Amniotic stem cell (primary cell): ENCODE measurements at places on chromosomes 1 and 21.

DNA sequence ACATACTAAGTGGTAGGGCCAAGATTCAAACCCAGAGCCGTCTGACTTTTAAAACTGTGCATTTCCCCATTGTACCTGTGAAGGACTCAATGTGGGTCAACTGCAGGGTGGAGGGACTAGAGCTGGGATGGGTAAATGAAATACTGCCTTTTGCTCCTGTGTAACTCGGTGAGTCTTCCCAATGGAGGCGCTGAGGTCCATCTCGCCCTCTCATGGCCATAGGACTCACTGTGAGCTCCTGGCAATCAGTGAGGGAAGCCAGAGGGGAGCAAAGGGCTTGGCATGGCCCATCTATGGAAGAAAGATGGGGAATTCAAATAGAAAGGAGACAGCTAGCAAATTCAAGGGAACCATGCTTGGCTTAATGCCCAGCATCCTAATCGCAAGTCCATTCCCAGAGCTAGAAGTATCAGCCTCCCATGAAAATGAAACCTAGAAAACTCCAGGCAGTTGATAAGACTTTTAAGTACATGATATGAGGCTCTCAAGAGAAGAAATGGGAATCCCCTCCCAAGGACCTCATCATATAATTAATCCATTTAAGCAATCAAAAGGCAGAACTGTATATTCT lies 25.4 kb upstream of the CGN start:
- DNase-seq: no peak

DNA sequence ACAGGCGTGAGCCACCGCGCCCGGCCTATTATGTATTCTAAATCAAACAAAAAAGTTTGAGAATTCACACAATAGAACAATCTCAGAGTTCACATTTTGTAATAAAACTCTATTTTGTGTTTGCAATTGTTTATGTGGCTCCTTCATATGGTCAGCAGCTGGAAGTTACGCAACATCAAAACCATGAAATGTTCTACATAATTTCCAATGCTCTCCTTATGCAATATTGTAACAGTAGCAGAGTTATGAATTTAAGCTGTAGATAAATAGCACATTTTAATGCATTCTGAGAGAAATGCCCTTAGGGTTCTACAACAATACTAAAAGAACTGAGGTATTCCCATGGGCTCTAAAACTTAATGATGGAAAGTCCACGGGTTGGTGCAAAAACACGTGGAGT lies 62.3 kb upstream of the COL11A1 start:
- no peak for DNase-seq

DNA sequence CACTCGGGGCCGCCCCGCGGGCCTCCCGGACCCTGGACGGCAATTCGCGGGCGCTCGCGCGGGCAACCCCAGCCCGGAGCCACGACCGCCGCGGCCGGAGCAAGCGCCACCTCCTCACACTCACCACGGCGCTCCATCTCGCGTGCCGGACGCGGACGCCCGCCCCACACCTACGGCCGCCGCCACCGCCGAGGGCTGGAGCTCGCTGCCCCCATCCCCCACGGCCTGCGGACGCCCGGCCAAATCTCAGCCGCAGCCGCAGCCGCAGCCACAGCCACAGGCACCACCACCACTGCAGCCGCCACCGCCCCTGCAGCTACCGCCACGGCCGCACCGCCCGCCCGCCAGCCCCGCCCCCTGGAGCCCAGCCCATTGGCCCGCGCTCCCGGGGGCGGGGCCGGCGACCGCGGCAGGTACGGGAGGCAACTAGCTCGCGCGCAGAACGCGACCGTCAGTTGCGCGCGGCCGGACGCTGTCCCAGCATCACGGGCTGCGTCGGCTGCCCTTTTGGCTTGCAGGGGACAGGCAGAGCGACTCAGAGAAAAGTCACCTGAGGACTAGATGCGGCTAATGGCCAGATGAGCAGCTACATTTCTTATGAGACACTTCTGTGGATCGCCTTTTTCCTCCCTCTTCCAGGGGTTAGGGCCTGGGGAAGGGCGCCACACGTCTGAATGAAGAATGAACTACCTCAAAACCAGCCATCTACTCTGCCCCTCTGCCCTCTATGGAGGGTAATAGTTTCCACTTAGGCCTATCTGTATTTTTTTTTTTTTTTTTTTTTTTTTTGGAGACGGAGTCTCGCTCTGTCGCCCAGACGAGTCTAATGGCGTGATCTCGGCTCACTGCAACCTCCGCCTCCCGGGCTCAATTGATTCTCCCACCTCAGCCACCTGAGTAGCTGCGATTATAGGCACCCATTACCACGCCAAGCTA lies at the start of gene ARHGAP29:
Gene ARHGAP29, minus strand, starts transcription at position 294 of the 936 bp plus-strand sequence. CDS start 5,973 bp downstream, outside the sequence.
- DNase-seq: peak; percentile 40

DNA sequence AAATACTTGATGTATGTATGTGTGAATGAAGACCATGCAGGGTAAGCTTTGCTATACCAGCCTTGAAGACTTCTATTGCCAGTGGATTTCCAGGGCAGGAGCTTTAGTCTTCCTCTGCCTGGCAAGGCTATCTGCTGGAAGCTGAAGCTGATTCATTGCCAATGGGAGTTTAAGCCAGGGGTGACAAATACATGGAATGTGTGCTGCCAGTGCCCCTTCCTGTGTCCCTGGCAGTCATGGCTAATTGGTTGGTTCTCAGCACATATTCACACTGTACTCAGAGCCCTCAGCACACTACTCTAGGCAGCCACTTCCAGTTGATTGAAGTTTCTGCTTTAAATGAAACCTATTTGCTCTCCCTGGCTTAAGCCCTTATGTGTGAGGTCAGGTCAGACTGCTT lies 1.5 kb downstream of the ZSCAN20 start:
- no peak for DNase-seq

DNA sequence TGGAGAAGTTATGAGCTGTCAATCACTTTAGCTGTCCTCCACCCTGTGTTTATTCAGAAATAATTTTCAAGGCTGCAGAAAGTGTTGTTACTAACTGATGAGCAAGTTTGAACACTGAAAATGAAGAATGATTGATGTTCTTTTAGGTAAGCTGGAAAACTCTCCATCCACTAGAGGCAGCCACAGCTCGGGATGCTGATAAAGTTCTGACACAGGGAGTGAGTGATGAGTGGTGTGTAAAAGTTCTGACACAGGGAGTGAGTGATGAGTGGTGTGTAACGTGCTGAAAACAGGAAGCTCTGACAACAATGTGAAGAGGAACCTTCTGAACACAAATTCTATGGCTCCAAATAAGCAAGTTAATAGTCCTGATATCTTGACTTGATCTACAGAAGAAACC lies 197.5 kb upstream of the PTBP2 start:
- DNase-seq: no peak

- DNase-seq: no peak
Measured at GRCh38 chr1:55634516-55634915, 419.4 kb upstream of the USP24 start.

DNA sequence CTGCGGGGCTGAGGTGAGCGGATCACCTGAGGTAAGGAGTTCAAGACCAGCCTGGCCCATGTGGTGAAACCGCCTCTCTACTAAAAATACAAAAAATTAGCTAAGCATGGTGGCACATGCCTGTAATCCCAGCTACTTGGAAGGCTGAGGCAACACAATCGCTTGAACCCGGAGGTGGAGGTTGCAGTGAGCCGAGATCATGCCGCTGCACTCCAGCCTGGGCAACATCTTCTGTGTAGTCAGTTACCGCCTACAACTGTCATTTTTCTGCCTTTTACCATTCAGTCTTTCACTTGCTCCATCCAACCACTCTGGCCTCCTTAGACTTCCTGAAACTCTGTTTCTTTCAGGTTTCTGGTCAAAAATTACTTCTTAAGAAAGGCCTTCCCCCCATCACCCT lies 2.2 kb downstream of the MYCBP start:
- no peak for DNase-seq

DNA sequence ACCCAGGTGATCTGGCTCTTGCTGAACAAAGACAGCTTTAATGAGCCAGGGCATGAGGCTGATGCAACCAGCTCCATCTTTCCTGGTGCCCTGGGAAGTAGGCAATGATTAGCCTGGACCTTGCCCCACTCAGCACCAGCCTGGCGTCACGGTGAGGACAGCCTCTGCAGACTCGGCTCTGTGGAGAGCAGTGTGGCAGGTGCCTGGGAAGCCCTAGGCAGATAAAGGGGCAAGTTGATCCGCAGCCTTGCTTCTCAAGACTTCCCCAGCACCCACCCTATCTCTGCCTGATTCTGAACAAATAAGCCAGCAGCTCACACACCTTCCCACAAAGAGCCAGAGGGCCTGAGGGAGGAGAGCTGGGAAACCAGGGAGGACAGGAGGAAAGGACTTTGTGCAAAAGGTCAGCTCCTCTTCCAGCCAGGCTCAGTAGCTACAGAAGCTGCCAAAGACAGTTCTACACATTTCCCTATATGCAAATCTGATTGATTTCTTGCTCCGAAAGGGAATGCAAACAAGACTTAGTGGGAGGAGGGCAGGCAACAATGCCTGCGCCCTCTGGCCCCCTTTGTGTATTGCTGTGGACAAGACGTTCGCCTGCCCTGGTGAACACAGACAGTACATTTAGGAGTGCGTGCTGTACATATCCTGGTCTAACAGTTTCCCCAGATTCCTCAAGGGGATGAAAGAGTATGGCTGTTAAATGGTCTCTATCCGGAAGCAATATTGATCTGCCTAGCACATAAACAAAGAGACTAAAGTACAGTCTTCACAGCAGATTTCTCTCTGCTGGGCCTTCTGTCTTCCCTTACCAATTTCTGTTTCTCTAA lies 63.8 kb downstream of the BCAR3 start:
- no peak for DNase-seq

DNA sequence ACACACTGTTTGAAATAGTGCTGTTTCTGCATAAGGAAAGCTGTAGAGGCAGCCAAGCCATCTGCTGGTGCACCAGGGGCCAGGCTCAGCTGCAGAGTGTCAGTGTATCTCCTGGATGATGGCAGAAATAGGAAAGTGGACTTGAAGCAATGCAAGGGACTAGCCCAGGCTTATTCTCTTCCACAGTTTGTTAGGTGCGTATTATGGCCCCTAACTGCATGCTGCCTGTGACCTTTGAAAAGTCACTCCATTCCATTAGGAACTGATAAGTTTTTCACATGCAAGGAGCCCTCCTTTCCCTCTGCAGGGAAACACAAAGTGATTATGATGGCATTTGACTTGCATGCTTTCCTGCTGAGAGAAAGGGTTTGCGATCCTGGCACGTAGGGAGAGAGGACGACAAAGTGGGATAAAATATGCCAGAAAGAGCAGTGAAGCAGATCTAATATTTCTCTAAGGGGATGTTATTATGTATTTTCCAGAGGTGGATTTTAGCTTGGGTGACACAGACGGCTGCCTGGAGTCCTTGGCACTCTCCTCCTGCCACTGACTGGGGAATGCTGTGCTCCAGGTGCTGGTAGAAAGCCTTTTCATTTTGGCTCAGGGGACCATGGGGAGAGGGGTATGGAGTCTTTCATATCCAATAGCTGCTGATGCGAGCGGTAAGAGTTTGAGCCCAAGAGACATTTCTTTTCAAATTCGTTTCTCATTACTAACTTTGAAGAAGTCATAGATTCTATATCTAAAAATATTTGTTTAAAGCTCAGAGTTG lies 402.1 kb upstream of the B3GALT2 start:
- DNase-seq: no peak

GRCh38 chr21:34126269-34126668 lies 52.9 kb downstream of the MRPS6 start:
- no peak for DNase-seq

DNA sequence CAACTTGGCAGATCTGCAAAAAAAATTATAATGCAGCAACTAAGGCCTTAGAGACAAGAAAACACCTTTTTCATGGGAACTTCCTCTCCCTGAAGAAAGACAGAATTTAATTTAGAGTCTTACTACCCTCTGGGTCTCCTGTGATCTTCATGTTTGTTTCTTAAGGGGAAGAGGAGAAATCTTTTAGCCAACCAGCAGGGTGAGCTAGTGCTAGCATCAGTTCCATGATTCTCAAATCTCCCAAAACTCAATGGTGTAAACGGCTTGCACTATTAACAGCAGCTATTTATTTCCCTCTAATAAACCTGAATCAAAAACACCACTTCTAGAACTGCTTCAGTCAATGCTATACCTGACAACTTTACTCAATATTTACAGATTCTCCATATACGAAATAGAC lies 3.8 kb downstream of the ZNF644 start:
- no peak for DNase-seq

GRCh38 chr1:154326546-154327465 lies 1.5 kb downstream of the ATP8B2 start:
- no peak for DNase-seq

GRCh38 chr1:204471687-204472086 lies 22.9 kb downstream of the PIK3C2B start:
- DNase-seq: no peak

GRCh38 chr1:147185432-147185831 lies 13.2 kb upstream of the PRKAB2 start:
- DNase-seq: no peak

DNA sequence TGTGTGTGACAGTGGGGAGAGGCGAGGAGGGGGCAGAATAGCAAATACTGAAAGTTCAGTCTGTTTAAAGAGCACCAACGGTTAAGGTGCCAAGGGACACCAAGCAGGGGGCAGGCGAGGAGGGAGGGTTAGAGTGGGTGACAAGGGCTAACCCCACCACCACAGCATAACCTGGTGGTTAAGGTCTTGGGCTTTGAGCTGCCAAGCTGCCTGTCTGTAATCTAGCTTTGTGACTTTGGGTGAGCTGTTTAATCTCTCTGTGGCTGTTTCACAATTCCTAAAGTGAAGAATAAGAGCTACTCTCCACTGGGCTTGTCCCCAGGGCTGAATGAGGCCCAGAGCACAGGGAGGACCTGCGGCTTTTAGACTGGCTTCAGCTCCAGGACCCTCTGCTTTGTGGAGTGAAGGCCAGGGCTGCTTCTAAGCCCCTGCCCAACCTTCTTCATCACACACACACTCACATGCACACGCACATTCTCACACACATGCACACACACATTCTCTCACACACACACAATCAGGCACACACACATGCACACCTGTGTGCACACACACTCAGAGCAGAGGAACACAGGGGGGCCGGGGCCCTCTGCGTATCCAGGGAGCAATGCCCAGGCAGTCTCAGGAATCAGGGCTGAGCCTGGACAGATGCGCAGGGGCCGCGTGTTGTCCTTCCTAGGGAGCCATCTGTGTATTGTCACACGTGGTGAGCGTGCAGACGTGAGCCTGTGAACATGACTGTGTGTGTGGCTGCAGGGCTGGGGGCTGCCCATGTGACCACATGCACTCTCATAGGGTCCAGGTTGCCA lies 101.6 kb upstream of the TARDBP start:
- DNase-seq: no peak

DNA sequence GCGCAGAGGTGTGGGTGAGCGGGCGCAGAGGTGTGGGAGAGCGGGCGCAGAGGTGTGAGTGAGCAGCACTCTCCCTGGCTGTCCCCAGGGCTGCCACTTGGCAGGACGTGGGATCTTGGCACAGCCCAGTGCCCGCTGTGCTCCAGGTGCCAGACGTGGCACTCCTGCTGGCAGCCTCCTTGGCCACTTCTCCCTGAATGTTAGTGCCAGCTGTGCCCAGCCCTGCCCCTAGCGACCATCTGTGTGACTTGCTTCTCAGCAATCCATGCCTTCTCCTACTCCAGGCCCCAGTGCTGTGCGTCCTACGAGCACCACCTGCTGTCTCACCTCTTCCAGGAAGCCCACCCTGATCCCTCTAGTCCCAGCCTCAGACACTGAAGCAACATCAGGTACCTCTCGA lies 30.5 kb downstream of the KRTAP10-1 start:
- no peak for DNase-seq
